Fibroblast of skin of back (primary cell): ENCODE measurements at places on chromosomes 11 and 22.
A peak's percentile ranks its signal among the peaks of the same experiment; 100 is the strongest.

DNA sequence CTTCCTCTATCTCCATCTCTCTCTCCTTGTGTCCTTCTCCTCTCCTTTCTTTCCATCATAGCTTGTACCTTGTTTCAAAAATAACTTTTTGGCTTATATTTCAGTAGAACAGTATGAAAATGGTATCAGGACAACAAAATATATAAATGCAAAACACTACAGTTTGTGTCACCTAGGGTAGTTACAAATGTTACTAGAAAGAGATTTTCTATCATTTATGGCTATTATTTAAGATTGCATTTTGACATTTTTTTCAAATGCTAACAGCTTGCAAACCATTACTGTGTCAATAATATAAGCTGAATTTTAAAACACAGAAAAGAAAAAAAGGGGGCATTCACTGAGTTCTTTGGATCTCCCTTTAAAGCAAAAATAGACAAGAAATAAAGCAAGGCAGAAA is 392.3 kb upstream of the LRRC4C start:
- DNase-seq: no peak

- peak; percentile 98 for DNase-seq
Measured at GRCh38 chr11:20035701-20036601, 124.3 kb downstream of the DBX1 start.

- DNase-seq: no peak
Measured at GRCh38 chr11:114080219-114080618, 20.7 kb downstream of the ZBTB16 start.

DNA sequence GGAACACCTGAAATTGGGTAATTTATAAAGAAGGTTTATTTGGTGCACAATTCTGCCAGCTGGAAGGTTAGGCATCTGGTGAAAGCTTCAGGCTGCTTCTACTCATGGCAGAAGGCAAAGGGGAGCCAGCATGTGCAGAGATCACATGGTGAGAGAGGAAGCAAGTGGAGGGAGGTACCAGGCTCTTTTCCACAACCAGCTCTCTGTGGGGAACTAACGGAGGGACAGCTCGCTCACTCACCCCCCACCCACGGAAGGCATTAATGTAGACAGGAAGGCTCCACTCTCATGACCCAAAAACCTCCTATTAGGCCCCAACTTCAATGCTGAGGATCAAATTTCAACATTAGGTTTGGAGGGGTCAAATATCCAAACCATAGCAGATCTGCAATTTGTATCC is 75.6 kb upstream of the ARHGAP32 start:
- DNase-seq: no peak

- no peak for DNase-seq
Measured at GRCh38 chr11:92504004-92504403, 279.4 kb downstream of the FAT3 start.

- DNase-seq: no peak
Measured at GRCh38 chr11:116326146-116326545, 446.6 kb downstream of the BUD13 start.

- no peak for DNase-seq
Measured at GRCh38 chr11:9962722-9963121, 298.8 kb downstream of the SWAP70 start.

- no peak for DNase-seq
Measured at GRCh38 chr11:68763181-68763721, 11.9 kb upstream of the TESMIN start.

DNA sequence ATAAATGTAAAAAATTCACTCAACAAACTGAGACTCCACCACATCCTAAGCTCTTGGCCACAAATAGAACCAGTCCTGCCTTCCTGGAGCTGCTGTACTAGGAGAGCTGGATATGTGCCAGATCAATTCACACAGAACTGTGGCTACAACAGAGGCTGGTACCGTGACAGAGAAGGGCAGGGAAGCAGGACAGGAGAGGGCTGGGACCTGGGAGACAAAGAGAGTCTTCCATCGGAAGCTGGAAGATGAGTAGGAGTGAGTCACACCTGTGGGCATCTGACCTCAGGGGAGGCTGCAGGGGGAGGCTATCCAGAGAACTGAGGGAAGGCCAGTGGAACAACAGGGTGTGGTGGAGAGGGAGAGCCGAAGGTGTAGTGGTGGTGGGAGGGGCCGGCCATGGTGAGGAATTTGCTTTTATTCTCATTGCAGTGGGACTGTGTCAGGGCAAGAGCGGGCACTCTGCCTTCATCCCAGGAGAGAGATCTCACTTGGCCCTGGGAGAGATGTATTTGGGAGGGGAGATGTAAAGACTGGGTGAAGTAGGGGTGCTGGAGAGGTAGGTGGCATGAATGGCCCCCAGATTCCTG is 1.9 kb upstream of the LTBP3 start:
- peak; percentile 79 for DNase-seq

GRCh38 chr11:18791969-18792628 is 501 bp upstream of the PTPN5 start:
- no peak for DNase-seq

DNA sequence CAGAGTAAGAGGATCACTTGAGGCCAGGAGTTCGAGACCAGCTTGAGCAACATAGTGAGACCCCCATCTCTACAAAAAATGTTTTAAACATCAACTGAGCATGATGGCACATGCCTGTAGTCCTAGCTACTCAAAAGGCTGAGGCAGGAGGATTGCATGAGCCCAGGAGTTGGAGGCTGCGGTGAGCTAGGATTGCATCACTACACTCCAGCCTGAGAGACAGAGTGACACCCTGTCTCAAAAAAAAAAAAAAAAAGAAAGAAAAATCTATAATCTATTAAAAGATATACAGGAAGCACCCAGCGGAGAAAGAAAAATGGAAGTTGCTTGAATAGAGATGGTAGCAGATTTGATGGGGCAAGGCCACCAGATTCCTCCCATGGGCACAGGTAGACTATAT is 61.8 kb downstream of the FAM83F start:
- DNase-seq: no peak

GRCh38 chr11:77725433-77725832 is 87.8 kb upstream of the CLNS1A start:
- no peak for DNase-seq

DNA sequence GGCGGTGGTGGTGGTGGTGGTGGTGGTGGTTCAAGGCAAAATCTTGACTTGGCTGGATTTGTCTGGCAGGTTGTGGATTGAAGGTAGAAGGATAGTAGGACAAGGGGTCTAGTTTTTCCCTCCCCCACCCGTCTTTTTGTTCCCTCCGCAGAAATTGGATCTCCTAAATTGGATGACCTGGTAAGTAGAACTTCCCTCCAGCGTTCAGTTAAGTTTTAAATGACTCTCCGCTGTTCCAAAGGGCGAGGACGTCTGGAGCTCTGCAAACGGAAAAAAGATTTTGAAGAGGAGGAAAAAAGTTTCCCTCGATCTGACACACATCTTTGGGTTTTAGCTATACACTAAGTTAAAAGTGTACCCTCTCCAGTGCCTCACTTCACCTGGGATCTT is 422 bp upstream of the LGR4 start:
- no peak for DNase-seq

GRCh38 chr22:27574002-27574366 is 227.6 kb downstream of the MN1 start:
- no peak for DNase-seq

- peak; percentile 71 for DNase-seq
Measured at GRCh38 chr11:85848006-85848405, 7.2 kb upstream of the CCDC83 start.

DNA sequence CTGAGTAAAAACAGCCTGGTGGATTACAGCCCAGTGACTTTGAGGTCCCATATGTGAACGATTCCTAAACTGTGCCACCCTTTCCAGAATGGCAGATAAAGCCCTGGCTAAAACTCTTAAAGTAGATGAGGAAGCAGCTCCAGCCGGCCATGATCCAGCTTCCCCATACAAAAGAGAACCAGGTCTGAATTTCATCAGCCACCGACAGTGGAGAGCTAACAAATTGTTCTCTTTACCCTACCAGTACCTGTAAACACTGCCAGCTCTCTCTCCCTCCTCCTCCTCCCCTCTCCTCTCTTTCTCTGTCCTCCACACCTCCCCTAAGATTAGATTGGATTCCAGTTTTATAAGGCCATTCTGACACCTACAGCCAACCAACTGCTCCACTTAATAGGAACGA is 176.9 kb downstream of the DSCAML1 start:
- DNase-seq: no peak

DNA sequence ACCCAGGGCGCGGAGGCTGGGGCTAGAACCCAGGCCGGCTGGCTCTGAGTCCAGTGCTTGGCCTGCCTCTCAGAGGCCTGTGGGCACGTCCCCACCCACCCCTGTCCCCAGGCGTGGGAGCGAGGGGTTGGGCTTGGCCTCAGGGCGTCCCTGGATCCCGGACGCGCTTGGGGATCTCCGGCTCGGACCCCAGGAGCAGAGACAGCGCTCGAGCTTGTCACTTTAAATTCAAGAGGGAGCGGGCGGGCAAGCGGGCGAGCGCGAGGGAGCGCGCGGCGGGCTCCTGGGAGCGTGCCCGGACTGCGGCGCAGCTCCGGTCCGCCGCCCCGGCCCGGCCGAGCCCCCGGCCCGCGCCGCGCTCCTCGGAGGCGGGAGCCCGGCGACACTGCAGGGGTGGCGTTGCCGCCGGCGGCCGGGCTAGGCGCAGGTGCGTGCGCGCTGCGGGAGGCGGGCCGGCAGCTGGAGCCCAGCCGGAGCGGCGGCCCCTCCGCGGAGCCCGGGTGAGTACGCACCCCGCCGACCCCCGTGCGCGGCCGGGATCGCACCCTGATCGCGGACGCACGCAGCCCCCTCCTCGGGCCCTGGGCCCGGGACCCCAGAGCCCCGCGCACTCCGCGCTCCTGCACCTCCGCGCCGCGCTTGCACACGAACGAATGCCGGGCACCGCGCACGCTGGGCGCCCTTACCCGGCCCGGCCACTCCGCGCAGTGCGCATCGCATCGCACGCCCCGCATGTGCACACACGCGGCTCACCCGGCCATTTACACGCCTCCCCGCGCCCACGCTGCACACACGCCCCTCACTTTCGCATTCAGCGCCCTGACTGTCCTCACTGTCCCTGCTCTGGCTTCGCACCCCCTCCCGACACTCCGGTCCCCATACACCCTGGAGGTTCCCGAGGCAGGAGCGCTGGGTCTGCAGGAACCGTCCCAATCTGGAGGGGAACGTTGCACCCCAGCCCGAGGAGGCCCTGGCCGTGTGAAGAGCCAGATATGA is at the start of gene SYT12:
SYT12 (plus strand) TSS at position 174 of the 996 bp plus-strand sequence. CDS start 7,011 bp downstream, outside the sequence.
- no peak for DNase-seq

DNA sequence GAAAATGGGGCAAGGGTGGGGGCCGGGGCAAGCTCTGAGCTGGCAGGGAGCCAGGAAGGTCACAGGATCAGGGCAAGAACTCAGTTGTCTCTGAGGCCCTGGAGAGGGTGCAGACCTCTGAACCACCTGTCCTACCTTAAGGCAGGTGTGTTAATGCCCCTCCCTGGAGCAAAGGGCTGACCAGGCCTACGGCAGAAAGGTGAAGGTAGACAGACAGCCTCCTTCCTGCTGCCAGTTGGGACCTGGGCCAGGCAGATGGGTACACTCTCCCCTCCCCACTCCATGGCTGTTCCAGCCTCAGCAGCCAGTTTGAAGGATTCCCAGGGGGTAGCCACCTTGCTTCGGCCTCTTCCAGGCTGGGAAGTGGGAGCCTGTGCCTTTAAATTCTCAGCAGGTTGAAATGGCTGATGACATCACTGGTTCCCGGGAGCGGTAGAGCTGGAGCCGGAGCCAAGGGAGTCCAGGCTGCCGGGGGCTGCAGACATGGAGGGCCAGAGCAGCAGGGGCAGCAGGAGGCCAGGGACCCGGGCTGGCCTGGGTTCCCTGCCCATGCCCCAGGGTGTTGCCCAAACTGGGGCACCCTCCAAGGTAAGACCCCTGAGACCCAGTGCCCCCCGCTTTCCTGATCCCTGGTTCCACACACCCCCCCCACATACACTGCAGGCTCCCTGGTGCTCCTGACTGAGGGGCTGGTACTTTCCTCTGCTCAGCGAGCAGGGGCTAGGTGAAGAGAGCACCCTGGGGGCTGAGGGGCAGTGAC is at the start of gene INPP5J:
INPP5J (plus strand) TSS at position 435 of the 760 bp plus-strand sequence; CDS start at position 484, 49 bp downstream.
- DNase-seq: peak; percentile 63

DNA sequence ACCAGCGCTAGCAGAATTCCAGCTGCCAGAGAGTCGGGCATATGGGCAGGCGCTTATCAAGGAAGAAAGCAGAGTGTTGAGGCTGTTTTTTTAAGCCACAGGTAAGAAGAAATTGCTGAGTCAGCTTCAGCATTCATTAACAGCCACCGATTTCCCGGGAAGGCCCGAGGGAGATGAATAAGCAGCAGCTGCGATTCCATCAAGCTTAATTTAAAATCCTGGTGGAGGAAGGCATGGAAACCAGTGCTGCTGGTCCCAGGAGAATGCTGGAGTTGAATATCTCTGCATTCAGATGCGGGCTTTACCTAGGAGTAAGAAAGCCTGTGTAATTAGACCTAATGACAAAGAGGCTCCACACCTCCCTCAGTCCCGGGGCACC is 168.8 kb downstream of the BRD1 start:
- no peak for DNase-seq

DNA sequence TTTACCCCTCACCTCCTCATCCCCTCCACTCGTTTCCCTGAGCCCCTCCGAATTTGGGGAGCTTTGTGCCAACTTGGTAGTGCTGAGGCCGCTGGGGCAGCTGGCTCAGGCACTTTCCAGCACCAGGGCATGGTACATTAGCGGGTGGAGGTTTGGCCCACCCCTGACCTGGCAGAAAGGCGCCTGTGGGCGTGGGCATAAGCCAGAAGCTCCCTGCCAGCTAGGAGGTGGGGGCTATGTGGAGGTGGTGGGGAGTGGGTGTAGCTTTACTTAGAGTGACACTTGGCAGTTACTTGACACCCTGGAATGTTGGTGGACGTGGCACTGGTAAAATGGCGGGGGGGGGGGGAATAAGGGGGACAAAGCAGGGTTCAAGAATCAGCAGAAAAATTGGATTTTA is 10.3 kb upstream of the IGF2 start:
- no peak for DNase-seq

DNA sequence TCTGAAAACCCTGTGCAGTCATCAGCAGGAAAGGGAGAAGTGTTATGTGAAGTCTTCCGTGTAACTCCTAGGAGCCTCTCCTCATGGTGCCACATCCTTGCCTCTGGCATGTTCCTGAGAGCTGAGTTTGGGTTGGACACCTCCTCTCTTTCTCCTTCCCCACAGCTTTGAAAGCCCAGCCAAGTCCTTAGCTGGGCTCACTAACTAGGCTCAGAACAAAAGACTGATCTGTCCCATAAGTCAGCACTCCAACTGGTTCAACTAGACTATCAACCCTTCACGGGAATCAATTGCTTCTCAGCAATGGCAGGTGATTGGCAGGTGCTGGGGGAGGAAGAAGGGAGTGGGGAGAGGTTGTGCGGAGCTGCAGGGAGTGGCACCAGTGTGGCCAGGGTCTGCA is 509.9 kb upstream of the B3GAT1 start:
- DNase-seq: no peak

GRCh38 chr22:19039448-19039780 is 82.8 kb downstream of the DGCR2 start:
- DNase-seq: no peak

GRCh38 chr11:81979448-81979847 is 754.2 kb downstream of the FAM181B start:
- no peak for DNase-seq

GRCh38 chr22:44891293-44891747 is 118.5 kb downstream of the PHF21B start:
- no peak for DNase-seq

GRCh38 chr11:3224401-3225057 is 5.9 kb upstream of the MRGPRG start:
- DNase-seq: no peak
